NCI-H2081 treated with DMSO at 0.1 percent for 48 hours (cell line): ENCODE measurements at places on chromosomes 6 and 20.
A peak's percentile ranks its signal among the peaks of the same experiment; 100 is the strongest.

DNA sequence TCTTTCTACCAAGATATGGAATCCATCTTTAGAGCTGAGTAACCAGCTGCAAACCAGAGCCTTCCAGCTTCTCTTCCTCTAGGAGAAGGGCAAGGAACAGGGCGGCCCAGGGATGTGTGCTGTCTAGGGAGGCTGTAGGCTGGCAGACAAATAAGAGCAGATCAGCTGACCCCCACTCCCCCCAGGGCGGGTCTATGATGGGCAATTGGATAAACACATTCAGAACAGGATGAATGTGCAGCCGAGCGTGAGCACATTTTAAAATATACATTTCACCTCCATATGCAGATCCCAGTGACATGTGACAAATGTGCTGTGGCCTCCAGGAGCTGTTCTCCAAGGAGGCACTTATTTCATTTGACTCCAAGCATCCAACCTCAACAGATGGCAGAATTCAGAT is 580.1 kb downstream of the PTPRT start:
- DNase-seq = no peak

DNA sequence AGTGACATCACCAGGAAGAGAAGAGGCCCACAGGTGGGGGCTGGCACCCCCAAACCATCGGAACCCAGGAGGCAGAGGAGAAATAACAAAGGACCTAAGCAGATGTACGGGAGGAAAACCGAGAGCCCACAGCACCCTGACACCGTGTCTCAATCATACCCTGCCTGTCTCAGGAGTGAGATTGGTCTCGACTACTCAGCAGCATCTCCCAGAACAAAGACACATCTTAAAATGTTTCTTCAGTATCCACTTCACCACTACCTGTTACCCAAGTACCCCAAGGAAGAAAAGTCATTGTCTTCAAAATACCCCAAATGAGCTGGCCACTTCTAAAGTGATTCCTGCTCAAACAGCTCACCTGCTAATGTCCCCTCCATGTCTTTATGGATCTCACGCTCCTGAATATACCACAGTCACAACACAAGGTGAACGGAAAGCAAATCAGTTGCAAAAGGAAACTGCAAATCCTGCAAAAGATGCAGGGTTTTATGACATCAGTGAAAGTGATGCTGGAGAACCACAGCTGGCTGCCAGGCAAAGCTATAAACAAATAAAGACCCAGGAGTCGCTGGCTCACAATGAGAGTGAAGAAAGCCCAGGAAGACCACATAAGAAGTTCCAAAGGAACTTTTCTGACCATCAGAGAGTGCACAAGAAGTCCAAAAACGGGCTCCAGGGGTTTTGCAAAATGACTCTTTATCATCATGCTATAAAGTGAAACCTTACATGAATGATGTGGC is 44.1 kb downstream of the PREX1 start:
- DNase-seq = no peak

- no peak for DNase-seq
These were observed 35.8 kb downstream of the ZBTB9 start for GRCh38 chr6:33490198-33490597.

DNA sequence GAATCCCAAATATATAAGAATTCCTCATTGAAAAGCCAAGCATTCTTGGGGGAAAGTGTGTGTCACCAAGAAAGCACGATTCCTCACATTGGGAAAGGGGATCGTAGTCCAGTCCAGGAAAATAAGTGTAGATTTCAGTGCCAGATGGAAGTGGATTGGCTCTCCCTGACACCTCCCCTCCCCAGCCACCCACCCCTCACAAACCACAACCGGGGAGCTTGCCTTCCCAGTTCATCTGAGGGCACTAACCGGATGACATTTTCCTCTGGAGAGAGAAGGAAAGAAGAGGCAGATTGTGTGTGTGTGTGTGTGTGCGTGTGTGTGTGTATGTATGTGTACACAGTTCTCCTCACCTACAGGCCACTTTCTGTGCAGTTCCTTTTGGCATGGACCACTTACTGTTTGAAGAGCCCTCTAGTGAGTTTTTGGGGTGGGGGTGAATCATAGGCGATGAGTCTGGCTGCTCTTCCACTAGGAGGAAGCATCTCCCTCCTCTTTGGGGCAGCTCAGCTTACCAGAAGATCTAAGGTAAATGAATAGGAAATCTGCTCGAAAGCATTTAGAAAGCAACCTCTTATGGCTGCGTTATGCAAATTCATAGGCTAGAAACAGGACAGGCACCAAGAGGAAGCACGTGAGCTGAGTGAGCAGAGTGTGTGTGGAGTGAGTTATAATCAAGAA is 20.8 kb downstream of the DAAM2 start:
- no peak for DNase-seq

DNA sequence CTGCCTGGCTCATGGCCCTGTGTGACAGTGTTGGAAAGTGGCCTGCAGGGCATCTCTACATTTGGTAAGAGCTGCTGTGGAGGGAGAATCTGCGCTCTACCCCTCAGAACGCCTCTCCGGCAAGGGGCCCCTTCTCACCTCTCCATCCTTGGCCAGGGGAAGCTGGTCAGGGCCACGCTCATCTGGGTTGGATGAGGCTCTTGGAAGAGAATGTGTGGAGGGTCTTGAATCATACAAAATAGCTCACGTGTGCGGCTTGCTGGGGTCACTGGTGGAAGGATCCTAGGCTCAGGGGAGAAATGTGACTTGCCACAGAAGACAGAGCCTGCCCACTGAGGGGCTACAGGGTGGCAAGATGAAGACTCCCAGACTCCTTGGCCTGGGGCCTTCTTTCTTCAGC is 105.0 kb downstream of the SCML4 start:
- no peak for DNase-seq

DNA sequence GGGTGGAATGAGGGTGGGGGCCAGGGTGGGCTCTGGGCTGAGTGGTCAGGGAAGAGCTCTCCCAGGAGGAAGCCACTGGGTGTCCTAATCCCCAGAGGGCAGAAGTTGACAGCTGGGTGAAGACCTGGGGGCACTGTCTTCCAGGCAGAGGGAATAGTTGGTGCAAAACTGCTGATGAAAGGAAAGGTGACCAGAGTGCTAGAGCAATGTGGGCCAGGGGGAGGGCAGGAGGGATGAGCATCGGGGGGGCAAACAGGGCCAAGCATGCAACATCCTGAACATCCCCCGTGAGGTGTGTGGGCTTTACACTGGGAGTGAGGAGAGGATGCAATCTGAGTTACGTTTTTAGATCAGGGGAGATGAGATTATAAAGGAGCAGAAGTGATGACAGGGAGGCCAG is 97.8 kb downstream of the NOL4L start:
- no peak for DNase-seq

DNA sequence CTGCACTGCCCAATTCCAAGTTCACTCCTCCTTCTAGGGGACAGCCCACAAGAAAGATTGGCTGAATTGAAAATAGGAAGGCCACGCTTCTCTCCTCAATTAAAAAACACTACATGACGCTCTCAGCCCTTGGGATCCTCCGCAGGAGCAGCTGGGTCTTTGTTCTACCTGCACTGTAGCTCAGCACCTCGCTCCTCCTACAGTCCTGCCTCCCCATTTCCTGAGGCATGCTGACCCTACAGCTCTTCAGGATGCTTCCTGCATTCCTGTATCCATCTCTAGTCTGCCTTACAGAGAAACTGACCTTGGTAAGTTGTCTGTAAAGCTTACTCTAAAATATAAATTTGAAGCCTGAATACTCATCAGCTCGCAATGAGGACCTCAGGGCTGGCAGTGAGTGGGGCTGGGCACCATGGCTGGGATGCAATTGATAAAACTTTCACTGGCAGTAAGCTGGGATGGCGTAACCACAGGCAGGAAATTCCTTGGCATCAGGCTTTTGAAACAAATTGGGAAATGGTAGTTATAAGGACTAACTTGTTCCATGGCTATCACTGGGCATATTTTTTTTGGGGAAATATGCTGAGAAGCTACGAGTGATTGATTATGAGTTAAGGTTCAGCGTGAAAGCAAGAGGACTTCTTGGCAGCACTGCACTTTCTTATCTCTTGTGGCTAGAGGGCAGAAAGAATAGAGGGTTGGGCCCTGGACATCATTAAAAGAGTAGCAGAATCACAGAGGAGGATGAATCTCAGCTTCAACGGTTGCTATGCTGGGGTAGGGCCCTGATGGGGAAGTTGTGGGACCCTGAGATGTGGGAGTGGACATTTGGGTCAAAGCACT is 11.7 kb upstream of the SIRPB1 start:
- DNase-seq = no peak

DNA sequence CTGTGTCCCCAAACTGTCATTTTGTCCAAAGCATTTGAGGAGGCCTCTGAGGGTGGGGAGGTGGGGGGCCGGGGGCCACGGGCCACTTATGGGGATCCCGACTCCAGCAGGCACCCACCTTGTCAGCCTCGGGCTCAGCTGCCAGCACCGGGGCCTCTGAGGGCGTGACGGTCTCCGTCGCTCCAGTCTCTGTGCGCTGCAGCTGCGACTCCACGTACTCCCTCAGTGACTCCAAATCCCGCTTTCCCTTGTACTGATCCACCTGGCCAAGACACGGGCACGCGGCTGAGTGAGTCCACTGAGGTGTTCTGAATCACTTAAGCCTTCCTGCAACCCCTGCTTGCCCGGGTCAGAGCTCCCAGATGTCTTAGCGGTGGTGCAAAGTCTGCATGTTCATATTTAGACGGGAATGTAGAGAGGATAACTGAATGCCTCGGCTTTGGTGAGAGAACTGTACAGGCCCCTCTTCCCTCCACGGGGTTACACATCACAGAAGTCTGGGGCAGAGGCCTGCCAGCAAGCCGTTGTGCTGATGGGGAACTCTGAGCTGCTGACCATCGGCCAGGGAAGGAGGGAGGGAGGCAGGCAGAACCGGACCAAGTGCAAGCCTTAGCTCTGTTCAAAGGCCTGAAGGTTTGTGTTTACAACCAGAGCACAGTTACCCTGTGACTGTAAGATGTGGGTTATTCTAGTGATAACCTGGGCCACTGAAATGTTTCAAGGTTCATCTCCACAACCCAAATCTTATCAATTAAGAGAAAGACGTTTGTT is 21.8 kb downstream of the TXNDC5 start:
- no peak for DNase-seq

DNA sequence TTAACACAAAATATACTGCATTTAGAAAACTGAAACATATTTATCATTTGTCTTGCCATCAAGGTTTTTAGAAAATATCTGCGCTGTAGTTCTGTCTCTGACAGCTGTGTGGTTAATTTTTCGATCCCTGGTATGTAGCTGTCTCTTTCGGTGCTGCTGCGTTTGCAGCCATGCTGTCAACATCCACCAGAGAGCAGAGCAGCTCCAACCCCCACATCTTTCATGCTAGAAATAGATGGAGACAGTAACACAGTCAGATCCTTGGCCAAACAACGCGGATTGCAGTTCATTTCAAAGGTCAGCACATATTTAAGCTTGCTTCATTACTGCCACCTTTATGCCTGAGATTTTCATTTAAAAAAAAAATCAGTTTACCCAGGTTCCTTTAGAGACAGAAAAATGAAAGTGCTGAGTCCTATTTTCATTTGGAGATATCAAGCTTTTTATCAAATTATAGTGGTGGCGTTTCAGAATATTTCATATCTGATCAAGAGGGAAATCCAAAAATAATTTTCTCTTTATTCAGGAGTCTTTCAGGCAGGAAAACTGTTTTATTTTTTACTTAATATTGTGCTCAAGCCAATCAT is 157.7 kb upstream of the MMS22L start:
- peak; percentile 57 for DNase-seq

GRCh38 chr6:67361264-67361663 is 1273.8 kb upstream of the ADGRB3 start:
- no peak for DNase-seq

GRCh38 chr6:136866872-136867416 is 44.6 kb downstream of the PEX7 start:
- no peak for DNase-seq

DNA sequence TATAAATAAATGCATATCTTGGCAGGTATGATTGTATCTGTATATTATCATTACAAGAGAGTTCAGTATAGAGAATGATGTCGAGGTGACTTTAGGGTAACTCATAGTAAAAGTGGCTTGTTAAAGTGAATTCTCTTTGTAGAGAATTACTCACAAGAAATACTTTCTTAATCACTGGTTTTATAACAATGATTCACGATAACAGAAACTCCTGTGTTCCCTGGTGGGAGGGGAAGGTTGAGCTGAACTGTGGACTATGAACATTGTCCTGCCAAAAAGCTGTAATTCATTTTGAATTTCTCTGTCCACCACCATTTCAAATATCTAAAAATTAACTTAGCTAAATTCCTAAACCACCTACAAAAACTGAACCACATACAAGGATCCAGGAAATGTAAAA is 7.7 kb downstream of the TPMT start:
- no peak for DNase-seq
